ENCODE measurements at places on chromosomes 3 and 15.

DNA sequence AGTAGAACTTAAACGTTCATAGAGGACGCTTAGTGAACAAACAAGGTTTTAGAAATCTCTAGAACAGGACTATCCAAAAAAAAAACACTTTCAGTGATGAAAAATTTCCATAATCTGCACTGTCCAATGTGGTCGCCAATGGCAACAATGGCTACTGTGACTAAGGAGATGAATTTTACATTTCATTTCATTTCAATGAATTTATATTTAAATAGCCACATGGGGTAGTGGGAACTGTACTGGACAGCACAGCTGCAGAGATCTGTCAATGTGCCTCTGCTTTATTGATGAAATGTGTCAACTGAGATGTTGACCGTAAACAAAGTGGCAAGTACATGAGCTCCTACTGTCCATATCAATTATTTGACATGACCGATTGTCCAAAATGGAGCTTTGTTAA, 222.5 kb downstream of the MAGI1 start:
- DNase-seq, result no peak

GRCh38 chr3:184414418-184415202, 34.8 kb downstream of the CHRD start:
- no peak for DNase-seq

DNA sequence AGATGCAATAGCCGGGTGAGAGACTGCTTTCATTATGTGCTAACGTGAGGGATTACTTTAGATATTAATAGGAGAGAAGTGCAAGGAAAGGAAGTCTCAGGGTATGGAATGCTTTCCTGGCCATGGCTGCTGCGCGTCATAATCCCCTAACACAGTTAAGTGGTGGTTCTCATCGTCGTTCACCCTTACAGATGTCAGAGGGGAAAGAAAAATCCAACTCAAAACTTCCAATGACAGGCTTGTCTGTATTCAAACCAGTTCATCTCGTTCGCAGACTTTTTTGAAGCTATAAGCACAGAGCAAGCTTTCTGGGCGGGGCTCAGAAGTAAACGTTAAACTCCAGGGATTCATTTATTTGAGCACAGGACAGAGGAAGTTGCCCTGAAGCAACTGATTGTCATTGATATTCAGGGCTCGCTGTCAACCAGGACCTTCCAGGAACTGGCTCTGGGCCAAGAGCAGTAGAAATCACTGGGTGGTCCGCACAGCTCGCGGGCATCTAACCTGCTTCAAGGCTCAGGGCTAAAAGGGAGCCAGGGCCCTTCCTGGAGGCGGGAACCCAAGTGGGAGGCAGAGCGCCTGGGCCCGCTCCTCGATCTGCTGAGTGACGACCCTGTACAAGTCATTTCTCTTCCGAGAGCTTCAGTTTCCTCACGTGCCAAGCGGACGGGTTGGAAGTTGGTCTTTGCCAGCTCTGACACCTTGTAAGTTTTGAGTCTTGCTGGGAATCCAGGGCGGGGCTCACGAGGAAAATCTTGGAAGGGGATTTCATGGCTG, 1.1 kb upstream of the LPP start:
- DNase-seq, result peak; percentile 66

GRCh38 chr3:190359813-190360212, 28.1 kb upstream of the CLDN16 start:
- no peak for DNase-seq

DNA sequence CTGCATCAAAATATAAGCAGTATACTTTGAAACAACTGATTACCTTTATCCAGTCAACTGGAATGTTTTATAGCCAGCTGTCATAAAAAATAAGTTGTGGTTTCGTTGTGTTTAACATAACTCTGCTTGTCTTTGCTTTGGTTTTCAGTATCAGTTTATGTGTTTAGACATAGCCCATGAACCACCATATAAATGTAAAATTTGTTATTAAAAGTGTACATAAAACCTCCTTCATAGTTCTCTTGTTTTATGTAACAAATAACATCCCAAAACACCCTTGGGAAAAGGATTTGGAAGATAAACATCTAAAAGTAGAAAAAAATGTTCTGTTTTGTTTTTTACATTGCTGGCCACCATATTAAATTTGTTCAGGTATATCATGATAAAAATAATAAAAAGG, 347.0 kb upstream of the PROK2 start:
- DNase-seq, result no peak

GRCh38 chr15:90265271-90266060, at the start of gene NGRN:
Gene NGRN (plus strand): TSS chr15:90265672. CDS start chr15:90265713, 41 bp downstream.
- DNase-seq, result peak; percentile 92

DNA sequence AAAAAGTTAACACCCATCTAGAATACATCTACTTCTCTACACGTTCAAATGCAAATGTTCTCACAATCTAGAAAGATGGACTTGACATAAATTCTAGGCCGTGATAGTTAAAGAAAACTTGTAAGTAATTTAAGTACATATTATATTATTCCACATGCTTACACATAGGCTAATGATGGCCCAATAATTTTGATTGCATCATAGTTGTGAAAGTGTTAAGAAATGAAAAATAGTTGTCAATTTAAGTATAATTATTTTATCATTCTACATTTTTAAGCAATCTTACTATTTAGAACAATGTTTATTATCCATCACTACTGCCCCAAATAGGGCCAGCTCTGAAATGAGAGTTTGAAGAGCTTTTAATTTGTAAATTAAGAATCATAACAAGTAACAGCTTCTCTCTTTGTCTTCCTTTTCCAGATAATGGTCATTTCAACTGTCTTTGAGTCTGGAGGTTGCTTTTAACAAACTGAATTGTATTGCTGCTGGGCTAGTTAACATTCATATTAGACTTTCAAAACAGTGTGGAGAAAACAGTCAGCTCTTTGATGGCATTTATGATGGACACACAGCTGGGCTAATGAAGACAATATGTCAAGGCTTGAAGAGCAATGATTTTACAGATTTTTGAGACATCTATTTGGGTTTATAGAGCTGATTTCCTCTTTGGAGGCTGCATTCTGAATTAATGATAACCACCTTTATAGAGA, 246.1 kb upstream of the KCNH8 start:
- no peak for DNase-seq

- peak; percentile 34 for DNase-seq
Observed at GRCh38 chr15:95196176-95196915, 965.0 kb downstream of the MCTP2 start.

DNA sequence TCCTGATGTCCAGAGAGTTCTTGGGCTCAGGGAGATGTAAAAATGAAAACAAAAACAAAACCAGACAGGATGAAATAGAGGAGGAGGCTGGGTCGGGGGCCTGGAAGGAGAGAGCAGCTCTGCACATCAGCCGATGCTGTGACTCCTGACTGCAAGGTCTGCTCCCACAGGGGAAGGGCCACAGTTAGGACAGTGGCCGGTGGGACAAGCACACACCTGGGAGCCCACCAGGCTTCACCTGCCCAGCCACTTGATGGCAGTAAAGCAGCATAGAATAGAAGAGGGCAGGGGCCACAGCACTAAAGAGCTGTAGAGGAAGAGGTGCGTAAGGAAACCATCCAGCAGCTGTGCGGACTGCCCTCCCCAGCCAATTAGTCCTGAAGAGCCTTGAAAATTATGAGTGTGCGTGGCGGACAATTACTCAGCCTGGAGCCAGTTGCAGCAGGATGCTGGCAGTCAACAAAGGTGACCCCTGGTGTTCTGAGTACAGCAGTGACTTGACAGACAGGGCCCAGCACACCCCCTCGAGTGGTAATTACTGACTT, 29.8 kb downstream of the ALS2CL start:
- DNase-seq, result peak; percentile 57

- no peak for DNase-seq
Observed at GRCh38 chr3:197028728-197029510, 698 bp downstream of the MELTF start.

DNA sequence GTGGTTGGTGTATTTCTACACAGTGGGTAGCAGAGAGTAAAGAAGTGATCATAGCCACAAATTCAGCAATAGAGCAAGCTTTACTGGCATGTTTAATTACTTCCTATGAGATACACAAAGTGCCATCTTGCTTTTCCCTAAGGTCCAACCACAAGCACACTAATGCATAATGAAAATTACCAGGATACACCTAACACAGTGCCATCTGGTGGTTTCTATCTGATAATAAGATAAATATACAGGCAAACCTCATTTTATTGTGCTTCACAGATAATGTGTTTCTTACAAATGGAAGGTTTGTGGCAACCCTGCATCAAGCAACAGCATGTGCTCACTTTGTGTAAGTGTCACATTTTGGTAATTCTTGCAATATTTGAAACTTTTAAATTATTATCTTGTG, 223.0 kb downstream of the NSUN3 start:
- DNase-seq, result peak; percentile 30

- DNase-seq, result no peak
Observed at GRCh38 chr3:129003578-129004112, 2.5 kb downstream of the EFCC1 start.

DNA sequence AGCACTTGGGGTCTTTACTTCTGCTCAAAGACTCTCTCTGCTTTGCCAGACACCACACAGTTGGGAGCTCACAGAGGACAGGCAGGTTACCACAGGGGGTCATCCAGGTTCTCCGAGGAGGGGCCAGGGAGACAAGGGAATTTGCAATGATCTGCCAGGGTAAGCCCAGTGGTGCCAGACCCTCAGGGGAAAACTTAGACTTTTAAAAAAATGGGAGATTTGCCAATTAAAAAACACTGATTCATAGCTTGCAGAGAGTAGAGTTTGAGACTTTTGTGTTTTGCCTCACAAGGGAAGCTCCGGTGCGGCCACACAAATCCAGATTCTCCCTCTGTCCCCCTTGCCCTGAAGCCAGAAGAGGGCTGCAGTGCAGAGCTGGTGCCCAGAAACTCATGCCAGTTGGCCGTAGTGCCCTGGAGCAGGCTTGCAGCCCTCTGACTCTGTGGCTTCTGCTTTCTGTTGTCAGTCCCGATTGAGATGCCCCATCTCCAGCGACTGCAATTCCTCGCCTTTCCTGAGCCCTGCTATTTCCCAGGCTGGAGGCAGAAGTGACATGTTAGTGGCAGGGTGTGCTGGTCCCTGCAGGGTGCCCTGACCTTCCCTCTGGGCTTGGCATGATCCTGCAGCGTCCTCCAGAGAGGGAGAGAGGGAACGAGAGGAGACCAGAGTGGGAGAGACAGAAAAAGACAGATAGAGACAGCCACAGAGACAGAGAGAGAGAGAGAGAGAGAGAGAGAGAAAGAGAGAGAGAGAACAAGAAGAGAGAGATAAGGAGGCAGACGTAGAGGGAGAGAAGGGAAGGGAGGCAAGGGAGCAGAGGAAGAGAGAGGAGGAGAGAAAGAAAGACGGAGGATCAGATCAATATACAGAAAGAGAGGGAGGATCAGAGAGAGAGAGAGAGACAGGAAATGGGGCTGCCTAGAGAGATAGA, 46.0 kb downstream of the RHCG start:
- DNase-seq, result no peak

GRCh38 chr3:65713016-65713415, 325.7 kb downstream of the MAGI1 start:
- DNase-seq, result peak; percentile 82

DNA sequence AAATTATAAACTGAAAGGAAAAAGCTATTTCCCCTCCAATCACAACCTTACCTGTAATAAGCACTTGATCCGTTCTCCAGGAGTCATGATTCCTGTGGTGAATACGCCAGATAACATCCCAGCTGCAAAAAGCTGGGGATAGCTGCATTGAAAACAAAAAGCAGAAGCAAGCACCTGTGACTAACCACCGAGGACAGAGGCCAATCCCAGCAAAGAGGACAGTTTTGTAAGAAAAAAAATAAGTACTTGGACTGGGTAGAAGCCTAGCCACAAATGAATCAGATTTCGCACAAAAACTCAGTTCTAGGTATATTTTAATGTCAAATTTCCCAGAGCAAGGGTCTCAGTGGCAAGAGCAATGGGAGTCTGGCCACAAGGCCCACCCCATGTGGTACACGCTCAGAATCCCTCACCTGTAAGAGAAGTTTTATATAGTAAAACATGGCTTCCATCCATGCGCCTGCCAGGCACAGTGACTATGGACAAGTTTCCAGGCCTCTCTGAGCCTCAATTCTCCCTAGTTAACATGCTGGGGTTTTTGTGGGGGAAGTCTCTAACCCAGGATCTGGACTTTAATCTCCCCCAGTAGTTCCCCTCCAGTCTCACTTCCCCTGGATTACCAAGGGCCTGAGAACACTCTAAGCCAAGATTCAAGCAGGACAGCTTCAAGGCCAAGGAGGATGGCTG, 19.2 kb downstream of the SLC25A20 start:
- DNase-seq, result no peak

DNA sequence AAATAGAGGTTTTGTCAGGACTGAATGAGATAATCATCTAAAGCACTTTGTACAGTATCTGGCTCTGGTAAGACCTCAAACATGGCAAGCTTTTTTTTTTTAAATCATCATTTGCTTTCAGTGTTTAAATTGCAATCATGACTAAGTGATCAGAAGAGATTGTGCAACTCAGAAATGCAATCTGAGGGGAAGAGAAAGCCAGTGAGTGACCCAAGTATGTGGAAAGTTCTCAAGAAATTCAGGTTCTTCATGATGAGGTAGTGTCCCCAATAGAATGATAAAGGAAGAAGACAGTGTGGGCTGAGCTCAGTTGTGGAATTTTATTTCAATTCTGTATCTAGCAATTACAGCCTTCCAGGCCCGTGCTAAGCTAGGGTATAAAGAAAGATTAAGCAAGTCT, 132.2 kb upstream of the TBC1D5 start:
- no peak for DNase-seq

DNA sequence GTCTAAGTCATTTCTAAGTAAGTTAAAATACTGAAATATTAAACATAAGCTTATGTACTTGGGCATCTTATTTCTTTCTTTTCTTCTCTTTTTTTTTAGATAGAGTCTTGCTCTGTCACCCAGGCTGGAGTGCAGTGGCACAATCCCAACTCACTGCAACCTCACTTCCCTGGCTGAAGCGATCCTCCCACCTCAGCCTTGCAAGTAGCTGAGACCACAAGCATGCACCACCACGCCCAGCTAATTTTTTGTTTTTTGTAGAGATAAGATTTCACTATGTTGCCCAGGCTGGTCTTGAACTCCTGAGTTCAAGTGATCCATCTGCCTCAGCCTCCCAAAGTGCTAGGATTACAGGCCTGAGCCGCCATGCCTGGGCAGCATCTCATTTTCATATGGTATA, 16.0 kb upstream of the ZNF710 start:
- DNase-seq, result no peak

DNA sequence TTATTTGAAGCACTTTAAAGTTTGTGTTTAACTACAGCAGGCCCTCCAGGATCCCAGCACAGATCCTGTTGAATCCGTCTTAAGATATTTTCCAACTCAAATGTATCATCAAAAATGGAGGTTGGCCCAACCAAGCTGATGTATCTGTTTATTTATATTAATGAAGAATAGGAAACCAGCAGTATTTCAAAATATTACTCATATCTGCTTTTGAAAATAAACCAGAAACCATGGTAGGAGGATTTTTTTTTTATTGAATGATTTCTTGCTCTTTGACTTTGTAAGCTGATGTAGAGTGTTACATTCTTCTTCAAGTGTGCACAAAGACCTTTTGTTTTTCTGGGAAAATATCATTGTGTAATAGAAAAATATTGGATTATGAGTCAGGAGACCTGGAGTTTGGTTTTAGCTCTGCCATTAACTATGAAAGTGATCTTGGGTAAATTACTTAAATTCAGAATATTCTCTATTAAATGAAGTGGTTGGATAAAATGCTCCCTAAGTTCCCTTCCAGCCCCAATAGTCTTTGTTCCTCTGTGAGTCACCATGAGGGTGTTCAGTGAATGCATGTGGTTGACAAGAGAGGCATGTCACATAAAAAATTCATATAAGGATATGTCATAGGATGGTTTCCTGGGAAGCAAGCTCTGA, 221.3 kb upstream of the GAP43 start:
- DNase-seq, result peak; percentile 60
